ENCODE measurements at places on chromosomes 4 and X. TPM values are rescaled to one million over a fixed set of nuclear protein-coding genes. Genes with fewer than 3 reads are reported as not detected.

- no peak for DNase-seq
Observed at GRCh38 chr4:106312997-106313522, 2.9 kb downstream of the TBCK start.

DNA sequence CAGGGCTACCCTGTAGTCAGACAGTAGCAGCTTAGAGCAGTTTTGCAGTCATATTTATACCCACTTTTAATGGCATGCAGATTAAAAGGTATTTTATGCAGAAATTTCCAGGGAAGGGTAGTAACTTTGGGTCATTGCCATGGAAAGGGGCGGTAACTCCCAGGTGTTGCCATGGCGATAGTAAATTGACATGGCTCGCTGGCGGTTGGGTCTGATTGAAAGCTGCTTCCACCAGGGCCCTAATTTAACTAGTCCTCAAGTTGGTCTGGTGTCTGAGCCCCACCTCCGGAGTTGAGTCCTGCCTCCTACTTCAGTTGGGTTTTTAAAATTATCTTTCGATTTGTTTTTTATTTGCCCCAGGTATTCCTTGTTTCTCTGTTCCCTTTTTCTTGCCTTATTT is 70.1 kb downstream of the NAA11 start:
- DNase-seq: no peak

GRCh38 chr4:14368391-14368790 is 633.9 kb upstream of the CPEB2 start:
- no peak for DNase-seq

DNA sequence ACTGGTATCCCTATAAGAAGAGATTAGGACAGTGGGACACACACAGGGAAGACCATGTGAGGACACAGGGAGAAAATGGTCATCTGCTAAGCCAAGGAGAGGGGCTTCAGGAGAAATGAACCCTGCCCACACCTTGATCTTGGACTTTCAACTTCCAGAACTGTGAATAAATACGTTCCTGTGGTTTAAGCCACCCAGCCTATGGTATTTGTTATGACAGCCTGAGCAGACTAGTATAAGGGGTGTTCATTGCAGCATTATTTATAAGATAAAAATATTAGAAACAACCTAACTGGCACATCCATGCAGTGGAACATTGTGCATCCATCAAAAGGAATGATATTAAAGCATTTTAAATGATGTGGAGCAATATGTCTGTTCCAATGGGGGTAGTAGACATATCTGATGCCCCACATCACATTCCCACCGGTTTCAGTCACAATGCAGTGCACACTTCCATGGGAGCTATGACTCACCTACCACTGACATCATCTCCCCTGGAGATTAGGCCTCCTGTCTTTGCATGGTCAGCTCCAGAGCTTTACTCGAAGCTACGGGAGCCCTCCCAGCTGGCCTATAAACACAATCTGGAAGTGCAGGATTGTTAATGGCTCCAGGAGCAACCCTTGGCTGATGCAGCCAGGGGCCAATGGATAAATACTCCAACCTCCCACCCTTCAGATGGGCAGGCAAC is 38.9 kb upstream of the MAMLD1 start:
- DNase-seq: peak; percentile 94

- DNase-seq: peak; percentile 28
Observed at GRCh38 chr4:1720163-1720983, 750 bp downstream of the TMEM129 start.

- DNase-seq: peak; percentile 67
Observed at GRCh38 chrX:8971116-8971515, 62.8 kb downstream of the FAM9B start.

DNA sequence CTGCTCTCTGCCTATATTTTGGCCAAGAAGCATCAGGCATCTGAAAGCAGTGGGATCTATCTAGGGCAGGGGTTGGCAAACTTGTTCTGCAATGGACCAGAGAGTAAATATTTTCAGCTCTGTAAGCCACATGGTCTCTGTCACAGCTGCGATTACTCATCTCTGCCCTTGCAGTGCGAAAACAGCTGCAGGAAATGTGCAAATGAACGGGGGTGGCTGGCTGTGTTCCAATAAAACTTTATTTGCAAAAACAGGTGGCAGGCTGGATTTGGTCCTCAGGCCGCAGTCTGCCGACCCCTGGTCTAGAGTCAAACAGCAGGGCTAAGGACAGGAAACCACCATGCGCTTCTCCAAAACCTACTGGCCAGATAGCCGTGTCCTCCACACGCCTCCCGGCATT is 48.6 kb downstream of the ACOX3 start:
- DNase-seq: peak; percentile 89

MTM1 gene
- total RNA-seq: 5.6 TPM

CDKL5 gene
- 9.7 TPM for total RNA-seq

CLGN gene
- 0.36 TPM for total RNA-seq

FGFBP1 gene
- total RNA-seq: not detected

Measured in IMR-90 (cell line).